ENCODE measurements at places on chromosomes 1 and 21.

GRCh38 chr1:91603409-91603808, 102.8 kb downstream of the CDC7 start:
- no peak for DNase-seq

DNA sequence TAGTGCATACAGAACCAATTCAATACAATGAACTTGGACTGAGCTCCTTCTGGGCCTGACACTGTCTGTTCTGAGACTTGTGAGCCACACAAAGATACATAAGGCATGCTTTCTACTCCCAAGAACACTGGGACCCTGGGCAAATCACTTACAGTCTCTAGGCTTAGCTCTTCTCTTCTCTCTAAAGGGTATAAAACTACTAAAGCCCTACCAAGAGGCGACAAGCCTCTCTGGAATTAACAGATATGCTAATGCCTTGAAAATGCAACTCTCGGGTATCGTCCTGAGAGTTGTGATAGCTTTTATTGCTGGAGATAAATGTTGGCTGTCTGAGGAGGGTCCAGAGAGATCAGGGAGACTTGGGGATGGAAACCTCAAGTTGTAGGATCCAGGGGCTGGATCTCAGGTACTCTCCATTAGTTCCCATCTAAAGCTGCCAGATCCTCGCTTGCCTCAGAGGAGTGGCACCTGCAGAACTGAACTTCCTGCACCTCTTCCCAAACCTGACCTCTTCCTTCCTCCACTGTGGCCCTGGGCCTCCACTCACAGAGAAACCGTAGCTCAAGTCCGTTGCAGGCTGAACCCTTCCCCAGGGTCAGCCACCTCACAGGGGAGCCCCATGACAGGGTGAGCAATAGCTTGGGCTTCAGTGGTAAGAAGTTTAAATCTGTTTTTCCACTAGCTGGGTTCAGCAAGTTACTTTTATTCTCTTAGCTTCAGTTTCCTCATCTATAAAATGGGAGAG, 11.5 kb upstream of the CFAP45 start:
- DNase-seq = no peak

GRCh38 chr21:43767984-43768867, 7.9 kb downstream of the CSTB start:
- peak; percentile 46 for DNase-seq

DNA sequence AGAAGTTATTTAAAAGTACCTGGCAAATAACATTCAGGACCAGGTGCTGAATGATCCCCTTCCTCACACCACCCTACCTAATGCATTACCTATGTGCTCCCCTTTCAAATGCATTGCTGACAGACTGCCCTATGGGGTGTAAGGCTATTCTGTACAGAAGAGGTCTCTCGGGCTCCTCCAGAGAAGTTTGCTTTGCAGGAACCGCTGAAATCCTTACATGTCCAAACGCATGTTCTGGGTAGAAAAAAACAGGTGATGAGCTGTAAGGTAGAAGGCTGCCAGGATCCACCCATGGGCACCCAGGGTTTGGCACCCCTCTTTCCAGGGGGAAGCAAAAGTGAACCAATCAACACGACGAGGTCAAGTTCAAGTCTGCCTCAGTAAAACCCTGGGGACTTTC, 58.3 kb upstream of the TARBP1 start:
- no peak for DNase-seq

- peak; percentile 38 for DNase-seq
These were observed 44.5 kb downstream of the MARK1 start for GRCh38 chr1:220572416-220572815.

DNA sequence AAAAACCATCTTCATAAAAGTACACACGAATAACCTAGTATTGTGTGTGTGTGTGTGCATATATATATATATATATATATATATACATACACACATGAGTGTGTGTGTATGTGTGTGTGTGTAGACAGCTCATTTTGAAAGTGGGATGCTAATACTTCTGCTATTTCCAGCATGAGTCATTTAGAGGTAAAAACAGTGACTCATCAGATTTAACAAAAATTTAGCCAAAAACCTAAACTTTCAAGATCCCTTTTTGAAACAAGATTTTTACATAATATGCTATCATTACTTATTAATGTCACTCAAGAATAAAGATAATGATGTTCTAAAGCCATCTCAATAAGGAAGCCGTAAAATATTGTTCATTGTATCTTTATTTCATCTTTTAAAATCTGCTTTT, 35.6 kb upstream of the ADGRL4 start:
- DNase-seq = no peak

DNA sequence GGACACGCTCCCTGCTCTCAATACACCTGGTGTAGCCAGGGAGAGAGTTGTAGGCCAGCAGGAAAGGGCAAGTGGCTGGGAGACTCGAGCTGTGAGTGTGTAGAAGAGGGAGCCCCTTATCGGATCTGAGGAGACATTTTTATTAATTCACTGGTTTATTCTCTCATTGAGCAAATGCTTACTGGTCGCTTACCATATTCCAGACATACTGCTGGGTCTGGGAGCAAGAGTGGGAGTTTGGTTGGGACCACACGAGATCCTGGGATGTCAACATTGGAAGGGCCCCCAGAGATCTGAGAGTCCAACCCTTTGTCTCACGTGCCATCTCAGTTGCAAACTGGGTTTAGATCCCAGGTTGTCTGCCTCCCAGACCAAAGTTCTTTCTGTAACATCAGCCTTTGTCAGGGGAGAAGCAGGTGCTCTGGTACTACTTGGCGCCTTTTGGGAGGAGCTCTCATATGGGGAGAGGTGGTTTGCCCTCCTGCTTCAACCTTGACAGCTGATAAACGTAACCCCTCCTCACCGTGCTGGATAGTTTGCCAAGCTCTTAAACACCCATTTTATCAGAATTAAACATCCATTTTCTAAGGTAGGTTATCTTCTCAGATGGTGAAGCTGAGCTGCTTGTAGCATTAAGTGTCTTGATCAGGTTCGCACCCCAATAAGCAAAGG, 742 bp downstream of the TMEM222 start:
- no peak for DNase-seq

All from HL-60 (cell line).